CD4-positive, alpha-beta memory T cell (primary cell): ENCODE measurements at places on chromosomes 5 and 9.

DNA sequence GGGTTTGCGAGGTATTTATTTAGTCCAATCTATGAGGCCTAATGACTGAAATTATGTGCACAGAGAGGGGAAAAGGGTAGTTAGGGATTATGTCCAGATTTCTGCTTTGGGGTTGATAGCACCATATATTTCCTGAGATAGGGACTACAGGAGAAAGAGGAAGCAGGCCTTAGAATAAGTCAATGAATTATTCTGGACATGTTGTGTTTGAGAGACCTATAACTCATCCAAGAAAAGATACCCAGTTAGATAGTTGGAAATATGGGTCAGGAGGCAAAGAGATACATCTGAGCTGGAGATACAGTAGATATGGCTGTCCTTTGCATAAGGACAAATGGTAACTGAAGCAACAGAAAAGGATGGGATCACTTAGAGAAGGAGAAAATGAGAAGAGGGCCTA is 53.1 kb downstream of the NR3C1 start:
- no peak for DNase-seq

DNA sequence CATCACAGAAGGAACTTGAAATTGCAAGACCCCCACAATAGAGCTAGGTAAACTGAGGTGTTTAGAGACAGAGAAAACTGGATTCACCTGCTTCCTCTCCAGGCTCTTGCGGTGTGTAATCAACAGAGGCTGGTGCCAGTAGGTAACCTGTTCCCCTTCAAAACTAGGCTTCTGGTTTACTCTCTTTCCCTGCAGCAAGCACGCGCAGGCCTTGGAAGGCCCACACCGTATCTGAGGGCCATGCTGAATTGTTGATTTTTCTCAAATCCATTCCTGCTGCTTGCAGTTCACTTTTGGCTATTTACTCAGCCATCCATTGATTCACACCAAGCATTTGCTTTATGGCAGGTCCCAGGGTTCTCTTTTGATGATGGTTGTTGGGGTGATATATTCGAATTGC is 667 bp upstream of the FRRS1L start:
- DNase-seq: no peak

DNA sequence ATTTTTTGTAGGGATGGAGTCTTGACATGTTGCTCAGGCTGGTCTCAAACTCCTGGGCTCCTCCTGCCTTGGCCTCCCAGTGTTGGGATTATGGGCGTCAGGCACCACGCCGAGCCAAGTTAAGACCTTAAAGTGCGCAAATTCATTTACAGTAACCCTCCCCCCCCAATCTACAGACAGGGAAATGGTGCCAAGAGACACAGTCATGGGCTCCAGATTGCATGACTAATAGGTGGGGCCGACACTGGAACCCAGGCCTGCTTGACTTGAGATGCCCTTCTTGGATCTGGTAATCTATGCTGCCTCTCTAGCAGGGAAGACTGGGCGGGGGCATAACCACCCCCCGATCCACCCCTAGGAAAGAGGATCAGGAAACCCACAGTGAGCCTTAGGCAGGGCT is 19.5 kb downstream of the TTF1 start:
- no peak for DNase-seq

- peak; percentile 48 for DNase-seq
Measured at GRCh38 chr5:56829137-56829908, 14.0 kb downstream of the MAP3K1 start.

GRCh38 chr9:128528445-128529160 is 23.8 kb upstream of the SPTAN1 start:
- no peak for DNase-seq

- no peak for DNase-seq
Measured at GRCh38 chr9:126411948-126412284, 85.3 kb downstream of the MVB12B start.

DNA sequence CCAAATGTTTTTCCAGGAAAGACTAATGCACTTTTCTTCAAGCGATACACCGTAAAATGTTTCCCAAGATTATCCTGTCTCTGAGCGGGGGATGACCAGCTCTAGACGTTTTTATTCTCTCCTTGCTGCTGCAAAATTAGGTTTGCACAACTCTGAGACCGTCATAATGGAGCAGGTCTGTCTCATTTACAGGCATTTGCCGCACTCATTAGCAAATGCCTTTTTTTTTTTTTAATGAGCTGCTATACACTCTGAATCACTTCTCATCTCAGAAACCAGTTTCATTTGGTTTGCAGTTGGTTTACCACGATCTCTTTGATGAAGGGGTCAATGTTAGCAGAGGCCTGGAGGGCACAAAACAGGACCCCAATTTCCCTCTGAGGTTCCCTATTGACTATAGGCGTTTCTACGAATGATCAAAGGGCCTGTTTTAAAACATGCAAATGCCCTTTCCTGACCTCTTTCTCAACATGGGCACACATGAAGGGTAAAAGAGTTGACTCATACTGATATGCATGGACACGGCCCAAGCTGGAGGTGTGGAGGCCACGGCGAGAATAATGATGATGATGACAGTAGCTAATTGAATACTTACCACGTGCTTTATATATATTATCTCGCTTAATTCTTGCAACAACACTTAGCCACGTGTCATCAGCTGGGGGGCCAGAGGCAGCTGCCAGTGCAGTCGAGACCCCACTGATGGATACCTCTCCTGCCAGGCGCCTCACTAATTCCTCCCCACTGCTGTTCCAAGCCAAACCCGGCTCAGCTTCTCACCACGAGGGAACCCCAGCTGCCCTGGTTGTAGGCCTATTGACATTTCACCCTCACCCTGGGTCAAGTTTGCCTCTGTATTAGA is 89.9 kb upstream of the PTCH1 start:
- no peak for DNase-seq

GRCh38 chr9:22214021-22214420 is 204.9 kb upstream of the CDKN2B start:
- DNase-seq: no peak

GRCh38 chr5:112576298-112576925 is 157.3 kb upstream of the EPB41L4A start:
- no peak for DNase-seq

GRCh38 chr9:11319538-11319937 is 706.7 kb upstream of the PTPRD start:
- DNase-seq: no peak

- DNase-seq: no peak
Measured at GRCh38 chr5:178427576-178428197, 162.5 kb downstream of the COL23A1 start.

DNA sequence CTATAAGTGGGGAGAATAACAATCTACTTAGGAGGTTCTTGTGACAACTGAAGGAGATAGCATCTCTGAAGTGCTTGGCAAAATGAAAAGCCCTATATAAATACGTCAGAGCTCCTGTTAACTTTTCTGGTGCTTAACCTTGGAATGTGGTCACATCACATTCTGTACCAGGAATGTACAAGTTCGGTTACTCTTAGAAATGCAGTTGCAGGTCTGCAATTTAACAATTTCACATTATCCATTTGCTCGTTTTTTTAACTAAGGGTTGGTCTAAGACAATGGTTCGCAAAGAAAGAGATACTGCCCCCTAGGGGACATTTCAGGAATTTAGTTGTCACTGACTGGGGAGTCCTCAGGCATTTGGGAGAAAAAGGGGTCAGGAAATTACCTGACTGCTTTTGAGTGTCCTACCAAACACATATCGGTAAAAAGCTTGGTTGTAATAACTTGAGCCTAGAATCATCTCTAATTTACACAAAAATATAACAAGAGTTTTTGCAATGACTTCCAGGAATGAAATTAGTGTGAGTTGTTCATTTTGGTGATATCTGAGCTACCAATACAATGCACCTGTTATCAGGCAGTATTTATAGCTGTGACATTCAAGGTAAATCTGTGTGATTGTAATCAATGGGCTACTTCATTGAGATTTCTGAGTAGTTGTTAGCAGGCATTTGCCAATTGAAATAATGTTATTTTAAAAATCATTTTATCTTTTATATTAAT is 5.4 kb upstream of the HBEGF start:
- peak; percentile 81 for DNase-seq

- peak; percentile 28 for DNase-seq
Measured at GRCh38 chr5:132962429-132963021, 909 bp downstream of the AFF4 start.

DNA sequence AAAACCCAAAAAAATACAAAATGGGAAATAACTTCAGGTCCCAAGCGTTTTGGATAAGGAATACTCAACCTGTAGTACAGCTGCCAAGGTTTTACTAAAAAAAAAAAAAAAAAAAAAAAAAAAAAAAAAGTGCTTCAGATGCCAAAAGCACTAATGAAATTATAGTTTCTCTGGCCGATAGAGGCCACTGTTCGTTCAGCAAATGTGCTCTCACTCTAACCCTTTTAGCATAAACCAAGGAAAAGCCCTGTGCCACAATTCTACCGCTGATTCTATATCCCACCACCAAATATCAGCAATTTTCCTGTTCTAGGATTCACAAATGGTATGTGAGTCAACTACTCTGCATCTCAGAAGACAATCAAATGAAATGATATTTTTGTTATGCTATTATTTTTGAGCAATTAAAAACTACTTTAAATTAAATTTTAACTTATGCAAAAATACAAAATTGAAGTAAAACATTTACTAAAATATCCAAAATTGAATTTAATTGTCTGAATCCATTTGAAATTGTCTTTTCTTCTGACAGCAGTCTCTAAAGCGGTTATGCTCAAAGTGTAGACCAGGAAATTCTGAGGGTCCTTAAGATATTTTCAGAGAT is 79.8 kb downstream of the RICTOR start:
- peak; percentile 38 for DNase-seq

DNA sequence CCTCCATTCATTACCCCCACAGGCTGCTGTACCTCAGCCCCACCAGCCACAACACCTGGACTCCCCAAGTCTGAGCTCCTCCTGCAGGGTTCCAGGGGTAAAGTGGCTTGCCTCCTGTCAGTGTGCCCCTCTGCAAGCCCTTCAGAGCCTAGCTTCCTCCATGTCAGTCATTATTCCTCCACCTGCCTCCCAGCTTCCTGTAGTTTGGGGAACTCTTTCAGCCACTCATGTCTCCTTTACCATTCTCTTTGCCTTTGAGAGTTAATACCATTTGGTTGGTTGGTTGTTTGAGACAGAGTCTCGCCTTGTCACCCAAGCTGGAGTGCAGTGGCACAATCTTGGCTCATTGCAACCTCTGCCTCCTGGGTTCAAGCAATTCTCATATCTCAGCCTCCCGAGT is 36.2 kb downstream of the IRF1 start:
- DNase-seq: no peak

DNA sequence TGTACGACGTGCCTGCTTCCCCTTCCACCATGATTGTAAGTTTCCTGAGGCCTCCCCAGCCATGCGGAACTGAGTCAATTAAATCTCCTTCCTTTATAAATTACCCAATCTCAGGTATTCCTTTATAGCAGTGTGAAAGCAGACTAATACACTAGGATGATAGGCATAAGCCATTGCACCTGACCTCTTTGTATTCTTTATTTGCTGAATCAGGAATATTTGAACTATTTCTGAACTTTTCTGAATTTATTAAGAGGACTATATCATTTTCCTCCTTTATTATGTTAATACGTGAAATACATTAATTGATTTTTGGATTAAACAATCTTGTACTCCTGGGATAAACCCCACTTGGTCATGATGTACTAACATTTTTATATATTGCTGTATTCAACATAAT is 28.2 kb upstream of the NR4A3 start:
- DNase-seq: no peak

GRCh38 chr9:7145361-7146069 is 387.7 kb downstream of the KDM4C start:
- DNase-seq: no peak

- no peak for DNase-seq
Measured at GRCh38 chr9:115121181-115121580, 3.2 kb upstream of the TNC start.

GRCh38 chr5:67887748-67888161 is 327.8 kb upstream of the PIK3R1 start:
- no peak for DNase-seq

DNA sequence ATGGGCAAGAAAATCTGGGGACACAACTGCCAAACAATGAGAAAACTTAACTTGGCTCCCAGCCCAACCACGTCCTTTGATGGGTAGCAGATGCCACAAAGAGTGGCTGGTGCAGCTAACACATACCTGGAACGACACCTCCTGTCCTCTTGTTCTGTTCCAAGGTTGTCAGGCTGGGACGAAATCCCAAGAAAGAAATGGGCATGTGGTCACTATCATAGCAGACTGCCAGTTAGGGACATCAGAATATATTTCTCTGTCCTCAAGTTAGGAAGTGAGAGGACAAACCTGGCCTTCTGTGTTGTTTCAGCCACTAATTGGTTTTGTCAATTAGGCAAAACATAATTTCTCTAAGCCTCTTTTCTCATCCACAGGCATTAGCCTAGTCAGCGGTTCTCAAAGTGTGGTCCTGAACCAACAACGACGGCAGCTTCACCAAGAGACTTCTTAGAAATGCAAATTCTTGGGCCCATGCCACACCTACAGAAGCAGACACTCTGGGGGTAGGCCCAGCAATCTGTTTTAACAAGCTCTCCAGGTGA is 63.4 kb downstream of the RAPGEF1 start:
- DNase-seq: peak; percentile 75

DNA sequence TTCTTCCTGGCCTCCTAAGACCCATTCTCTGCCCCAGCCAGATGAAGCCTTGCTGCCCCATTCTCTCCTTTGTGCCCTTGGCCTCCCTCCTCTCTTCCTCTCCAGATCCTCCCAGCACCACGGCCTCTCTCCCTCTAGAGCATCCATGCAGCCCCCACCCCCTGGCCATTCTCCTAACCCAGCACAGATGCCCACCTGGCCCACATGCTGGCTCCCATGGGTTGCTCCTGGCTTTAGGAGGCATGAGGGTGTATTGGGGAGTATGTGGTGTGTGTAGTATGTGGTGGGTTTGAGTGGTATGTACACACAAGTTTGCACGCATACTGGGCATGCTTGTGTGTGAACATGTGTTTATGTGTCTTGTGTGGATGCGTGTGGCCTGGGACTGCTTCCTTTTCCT is 47.1 kb downstream of the FOXI1 start:
- DNase-seq: no peak

DNA sequence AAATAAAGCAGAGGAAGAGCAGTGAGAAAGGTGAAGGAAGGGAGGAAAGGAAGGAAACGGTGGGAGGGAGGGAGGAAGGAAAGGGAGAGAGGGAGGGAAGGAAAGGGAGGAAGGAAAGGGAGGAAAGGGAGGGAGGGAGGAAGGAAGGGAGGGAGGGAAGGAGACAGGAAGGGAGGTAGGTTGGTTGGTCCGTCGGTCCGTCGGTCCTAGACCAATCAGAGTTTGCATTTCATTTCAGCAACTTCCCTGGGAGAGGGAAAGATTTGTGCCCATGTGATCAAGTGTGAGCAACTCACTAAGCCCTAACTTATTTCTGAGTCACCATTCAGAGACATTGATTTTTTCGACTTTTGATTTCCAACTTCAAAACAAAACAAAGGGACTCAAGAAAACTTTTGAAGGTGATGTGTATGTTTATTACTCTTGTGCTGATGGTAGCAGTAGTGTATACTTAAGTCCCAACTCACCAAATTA is 18.8 kb downstream of the NANS start:
- DNase-seq: no peak
